ENCODE measurements at places on chromosomes 3 and 15.

- DNase-seq, result no peak
Measured at GRCh38 chr3:127224118-127224517, 31.2 kb downstream of the PRR23E start.

DNA sequence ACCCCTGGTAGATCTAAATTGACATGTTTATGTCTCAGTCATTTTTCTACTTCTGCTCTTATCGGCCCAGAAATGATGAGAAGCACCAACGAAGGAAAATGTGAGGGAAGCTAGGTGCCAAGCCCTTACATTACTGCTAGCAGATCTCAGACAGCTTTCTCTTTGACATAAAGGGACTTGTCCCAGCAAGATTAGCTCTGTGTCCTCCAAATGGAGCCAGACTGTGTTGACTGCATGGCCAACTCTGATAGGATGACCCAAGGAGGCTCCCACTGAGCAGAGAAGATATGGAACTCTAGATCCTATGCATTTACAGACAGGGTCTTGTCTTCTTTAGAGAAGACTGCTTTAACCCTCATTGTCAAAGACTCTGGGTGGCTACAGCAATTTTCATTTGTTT, 2.8 kb upstream of the MCTP2 start:
- no peak for DNase-seq

GRCh38 chr3:32454111-32454510, 48.5 kb downstream of the CMTM6 start:
- DNase-seq, result no peak

DNA sequence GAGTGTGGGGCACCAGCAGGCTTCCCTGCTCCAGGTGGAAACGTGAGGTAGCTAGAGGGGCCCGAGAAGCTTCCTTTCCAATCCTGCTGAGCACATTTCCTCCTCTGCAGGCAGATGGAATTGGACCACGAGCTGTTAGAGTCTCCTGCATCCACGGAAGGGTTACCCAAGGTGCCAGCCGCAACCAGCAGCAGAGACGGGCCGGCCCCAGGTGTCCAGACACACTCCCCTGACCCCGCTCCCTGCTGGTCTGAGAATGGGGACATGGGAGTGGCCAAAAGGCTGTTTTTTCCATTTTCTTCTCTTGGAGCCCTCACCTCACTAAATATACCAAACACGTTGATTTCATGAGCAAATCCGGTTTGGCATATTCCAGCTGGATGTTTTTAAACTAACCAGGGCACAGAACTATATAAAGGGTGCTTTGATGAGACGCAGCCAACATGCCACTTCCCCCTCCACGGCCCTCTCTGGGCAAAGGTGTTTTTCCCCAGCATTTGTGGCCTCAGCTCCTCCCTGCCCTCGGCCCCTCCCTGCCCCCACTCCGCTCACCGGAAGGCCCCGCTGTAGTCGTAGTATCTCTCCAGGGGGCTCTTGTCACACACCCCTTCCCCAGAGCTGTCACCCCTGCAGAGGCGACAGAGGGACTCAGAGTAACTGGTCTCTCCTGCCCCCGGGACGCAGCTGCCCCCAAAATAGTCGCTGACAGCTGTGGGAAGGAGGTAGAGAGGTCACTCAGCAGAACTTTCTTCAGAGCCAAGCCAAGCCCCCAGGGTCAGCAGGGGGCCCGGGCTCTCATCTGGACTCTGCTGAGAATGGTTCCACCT, 7.0 kb downstream of the MELTF start:
- DNase-seq, result no peak

DNA sequence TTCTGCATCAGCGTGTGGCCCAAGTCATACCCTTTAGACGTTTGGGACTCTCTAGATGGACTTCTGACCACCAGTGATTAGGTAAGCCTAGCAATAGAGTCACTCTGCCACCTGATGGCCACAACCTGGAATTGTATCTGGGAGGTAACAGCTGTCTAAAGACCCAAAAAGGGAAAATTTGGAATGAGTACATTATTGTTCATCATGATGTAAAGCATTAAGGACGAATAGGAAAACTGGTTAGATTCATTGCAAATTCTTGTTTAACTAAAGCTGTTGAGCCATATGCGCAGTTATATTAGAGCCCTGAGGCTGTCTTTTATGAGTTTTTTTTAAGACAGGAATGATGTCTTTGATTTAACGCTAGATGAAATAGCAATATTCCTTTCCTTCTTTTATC, 63.6 kb downstream of the FAM81A start:
- no peak for DNase-seq

- no peak for DNase-seq
Measured at GRCh38 chr3:194243172-194243837, 107.4 kb downstream of the HES1 start.

- no peak for DNase-seq
Measured at GRCh38 chr15:61037031-61037430, 192.1 kb downstream of the RORA start.

- no peak for DNase-seq
Measured at GRCh38 chr3:57009367-57009766, 51.1 kb upstream of the SPATA12 start.

DNA sequence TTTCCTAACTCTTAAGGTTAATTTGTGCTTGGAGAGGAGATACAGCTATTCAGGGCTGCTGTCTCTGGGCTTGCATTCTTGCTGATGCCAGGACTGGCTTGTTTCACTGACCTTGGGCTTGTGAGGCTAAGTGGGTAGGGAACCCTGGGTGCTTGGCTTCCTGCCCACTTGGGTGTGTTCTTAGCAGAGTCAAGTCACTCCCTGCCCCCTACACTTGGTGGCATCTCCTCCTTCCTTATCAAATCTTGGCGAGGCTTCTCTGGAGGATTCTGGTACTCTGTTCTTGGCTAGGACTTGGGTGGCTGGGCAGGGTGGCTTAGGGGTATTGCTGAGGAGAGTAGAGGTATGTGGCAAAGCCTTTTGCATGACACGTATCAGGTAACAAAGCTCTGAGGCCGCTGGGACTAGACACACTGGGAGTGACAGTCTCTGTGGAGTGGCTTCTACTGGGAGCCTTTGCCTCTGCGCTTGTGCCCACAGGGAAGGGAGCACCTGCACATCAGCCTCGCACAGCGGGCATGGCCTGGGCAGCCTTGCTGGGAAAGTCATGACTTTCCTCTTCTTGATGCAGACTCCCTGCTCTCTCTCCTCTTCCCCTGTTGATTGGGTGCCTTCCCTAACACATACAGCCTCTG, 41.8 kb downstream of the CHCHD6 start:
- no peak for DNase-seq

GRCh38 chr3:197593046-197593380, 37.2 kb upstream of the BDH1 start:
- DNase-seq, result no peak

DNA sequence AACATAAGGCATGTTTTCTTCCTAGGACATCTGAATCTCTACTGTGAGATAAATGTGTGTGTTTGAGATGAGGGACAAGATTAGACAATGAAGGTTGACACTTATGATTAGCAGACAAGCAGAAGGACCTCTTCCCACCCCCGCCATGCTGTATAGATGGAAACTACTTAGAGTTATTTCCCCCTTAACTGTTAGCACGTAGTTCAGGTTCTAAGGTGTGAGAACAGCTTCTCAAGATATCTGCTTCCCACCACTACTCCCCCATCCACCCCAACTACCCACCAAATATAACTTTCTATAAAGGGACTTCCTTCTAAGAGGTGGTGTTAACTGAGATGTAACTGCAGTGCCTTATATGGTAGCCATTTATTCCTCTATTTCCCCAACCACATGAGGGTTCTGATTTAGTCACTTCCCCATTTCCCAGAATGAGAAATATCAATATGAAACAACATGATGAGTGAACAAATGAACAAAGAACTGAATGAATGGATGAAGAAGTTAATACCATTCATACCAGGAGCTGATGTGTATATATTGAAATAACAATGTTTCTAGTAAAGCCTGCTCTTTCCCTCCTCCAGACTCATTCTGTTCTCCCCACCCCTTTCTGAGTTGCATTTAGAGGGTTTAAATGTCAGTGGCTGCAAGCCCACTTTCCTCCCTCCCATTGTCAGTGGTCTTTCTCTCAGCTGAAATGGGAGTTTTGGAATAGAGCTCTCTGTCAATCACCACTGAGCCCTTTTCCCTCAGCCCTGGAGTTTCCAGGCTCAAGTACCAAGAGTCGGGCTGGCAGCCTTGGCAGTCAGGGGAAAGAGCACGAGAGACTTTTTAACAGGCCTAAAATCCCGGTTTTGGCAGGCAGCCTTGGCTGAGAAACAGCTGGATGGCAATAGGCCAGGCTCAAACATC, 7.7 kb upstream of the RFTN1 start:
- DNase-seq, result no peak

- DNase-seq, result no peak
Measured at GRCh38 chr3:14286887-14287500, 108.4 kb downstream of the LSM3 start.

GRCh38 chr3:139286241-139286640, 57.6 kb upstream of the MRPS22 start:
- no peak for DNase-seq

GRCh38 chr15:38271144-38271543, 18.5 kb downstream of the SPRED1 start:
- DNase-seq, result no peak

DNA sequence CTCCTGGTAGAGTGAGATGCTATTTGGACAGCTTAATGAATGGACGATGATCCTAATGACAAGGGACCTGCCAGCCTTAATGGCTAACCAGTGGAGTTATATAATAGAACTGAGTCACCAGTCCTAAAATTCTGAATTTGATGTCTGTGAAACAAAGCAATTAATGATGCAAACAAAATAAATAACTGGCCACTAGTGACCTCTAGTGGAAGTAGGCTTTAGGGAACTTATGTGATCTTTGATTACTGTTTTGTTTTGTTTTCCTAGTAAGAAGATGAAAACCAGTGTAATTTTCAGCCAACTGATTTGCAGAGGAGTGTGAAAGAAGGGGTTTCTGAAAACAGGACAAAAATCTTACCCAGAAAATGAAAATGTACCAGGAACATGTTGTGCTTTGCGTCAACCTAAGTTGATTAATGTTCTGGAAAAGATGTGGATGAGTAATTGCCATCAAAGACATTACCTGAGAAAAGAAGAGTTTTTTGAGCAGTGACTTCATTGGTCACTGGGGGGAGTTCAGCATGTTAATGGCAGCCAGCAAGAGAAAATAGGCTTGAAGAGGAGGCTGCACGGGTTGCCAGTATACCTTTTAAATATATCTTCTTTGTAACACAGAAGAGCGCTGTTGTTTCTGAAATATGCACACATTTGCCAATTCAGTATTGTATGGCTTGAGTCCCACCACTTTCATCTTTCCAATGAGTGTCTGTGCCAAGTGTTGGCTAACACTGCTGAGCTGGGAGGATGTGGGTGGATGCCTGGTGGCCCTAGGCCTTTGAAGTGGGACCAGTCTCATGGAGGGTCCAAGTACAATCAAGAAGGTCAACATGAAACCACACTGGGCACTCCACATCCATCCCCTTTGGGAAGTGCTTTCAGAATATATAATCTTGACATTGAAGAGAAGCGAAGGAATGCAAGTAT, 9.3 kb downstream of the VEPH1 start:
- no peak for DNase-seq

- no peak for DNase-seq
Measured at GRCh38 chr15:35043373-35044095, 41.6 kb downstream of the NANOGP8 start.

GRCh38 chr3:173702561-173702960, 305.0 kb downstream of the NLGN1 start:
- no peak for DNase-seq

GRCh38 chr15:36701336-36701735, 121.9 kb downstream of the CDIN1 start:
- DNase-seq, result no peak

DNA sequence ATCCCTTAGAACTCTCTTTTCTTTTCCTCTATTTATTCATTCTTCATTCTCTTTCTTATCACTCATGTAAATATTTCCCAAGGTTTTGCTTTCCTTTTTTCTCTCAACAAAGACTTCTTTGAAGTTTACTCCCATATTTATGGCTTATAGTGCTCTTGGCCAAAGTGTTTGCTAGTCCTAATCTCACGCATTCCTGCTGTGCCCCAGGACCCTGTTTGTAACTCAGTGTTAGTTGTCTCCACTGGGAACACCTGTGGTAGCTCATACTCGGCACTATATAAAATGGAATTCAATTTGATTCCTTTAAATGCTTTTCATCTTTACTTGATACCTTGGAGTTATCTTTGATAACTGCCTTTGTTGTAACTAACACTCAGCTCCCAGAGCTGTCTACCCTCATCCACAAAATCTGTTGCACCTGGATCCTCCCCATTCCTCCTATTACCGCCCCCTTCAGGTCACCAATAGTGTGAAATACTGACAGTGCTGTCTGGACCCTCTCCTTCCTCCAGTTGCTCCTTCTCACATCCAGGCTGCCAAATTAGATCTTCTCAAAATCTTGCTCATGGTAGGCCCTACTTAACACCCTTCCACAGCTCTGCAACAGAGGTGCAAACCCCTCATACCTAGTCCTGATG, 76.8 kb downstream of the TIGIT start:
- no peak for DNase-seq

- DNase-seq, result no peak
Measured at GRCh38 chr15:38059665-38060064, 125.2 kb downstream of the TMCO5A start.

DNA sequence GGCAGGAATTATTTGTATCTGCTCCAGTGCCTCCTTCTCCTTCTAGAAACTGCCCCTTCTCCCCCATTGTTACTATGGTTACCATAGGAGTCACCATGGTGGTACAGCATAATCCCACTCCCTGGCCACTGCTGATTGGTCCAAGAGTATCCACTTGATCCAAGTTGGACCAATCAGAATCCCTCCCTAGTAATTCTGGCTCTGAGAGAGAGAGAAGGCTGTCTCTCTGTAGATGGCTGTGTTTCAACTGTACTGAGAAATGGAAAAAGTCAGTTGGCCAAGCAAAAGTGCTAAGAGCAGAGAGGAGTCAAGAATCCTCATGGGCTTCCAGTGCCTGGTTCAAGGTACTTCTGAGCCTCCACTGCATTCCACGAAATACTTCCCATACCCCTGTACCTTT, 120.6 kb upstream of the SPATA12 start:
- DNase-seq, result no peak

DNA sequence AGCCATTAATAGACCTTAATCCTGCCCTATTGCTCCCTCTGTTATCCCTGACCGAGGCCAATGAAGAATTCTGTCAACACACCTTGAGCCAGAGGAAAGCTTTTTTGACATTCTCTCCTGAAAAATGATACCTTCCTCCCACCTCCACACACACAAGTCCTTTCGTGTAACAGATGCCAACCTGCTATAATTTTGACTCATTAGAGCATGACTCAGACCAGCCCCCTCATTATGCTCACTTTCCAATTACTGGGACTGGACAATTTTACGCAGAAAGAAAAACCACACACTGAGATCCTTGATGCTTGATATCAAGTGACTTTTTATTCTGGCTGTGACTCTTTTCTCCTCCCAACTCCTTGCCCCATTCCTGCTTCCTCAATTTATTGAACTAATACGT, 50.9 kb downstream of the LSAMP start:
- DNase-seq, result no peak
